ENCODE measurements at places on chromosomes 4 and X. TPM values are rescaled to one million over a fixed set of nuclear protein-coding genes. Genes with fewer than 3 reads are reported as not detected.

DNA sequence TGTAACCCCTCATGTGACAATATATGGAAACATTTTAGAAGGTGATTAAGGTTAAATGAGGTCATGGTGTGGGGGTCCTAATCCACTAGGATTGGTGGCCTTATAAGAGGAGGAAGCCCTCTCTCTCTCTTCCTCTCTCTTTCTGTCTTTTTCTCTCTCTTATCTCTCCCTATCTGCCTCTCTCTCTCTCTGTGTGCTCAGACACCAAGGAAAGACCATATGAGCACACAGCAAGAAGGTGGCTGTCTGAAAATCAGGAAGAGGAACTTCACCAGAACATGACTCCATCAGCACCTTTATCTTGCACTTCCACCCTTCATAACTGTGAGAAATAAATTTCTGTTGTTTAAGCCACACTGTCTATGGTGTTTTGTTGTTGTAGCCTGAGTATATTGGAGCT lies 1472.2 kb downstream of the PCDH7 start:
- no peak for DNase-seq

GRCh38 chr4:138869631-138870030 lies 145.9 kb upstream of the NOCT start:
- DNase-seq: no peak

- DNase-seq: peak; percentile 16
These were observed 25.0 kb upstream of the DGKK start for GRCh38 chrX:50495616-50496015.

Gene RBM41
- total RNA-seq: 11.3 TPM
